ENCODE measurements at places on chromosomes 12 and 14.

DNA sequence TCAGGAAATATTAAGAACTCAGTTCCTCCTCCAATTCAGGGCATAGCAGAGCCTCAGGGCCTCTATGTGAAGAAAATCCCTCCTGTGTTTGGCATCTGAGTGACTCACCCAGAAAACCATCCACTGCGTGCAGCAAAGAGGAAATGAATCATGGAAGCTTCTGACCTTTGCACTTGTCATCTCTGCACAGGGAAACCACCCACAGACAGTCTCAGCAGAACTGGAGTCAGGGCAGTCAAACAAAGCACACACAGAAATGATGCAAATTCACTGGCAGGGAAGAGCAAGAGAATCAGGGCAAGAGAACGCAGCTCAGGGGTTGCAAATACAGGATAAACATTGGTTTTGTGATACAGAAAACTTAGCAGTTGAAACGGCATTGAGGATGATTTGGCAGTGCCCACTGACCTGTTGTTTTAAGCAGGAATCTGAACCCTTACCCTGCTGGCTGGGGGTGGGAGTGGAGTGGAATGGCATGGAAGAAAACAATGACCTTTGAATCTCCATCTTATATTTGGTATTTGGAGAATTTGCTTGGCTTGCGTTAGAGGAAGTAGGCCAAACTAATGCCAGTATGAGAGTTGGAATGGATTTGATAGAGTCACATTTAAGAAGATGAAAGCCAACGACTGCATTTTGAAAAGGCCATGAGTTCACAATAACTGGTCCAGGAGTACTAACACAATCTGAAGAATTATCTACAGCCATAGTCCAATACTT, 53.5 kb downstream of the PHLDA1 start:
- DNase-seq: peak; percentile 43

- no peak for DNase-seq
These were observed 8.2 kb upstream of the ZNF740 start for GRCh38 chr12:53172352-53172751.

DNA sequence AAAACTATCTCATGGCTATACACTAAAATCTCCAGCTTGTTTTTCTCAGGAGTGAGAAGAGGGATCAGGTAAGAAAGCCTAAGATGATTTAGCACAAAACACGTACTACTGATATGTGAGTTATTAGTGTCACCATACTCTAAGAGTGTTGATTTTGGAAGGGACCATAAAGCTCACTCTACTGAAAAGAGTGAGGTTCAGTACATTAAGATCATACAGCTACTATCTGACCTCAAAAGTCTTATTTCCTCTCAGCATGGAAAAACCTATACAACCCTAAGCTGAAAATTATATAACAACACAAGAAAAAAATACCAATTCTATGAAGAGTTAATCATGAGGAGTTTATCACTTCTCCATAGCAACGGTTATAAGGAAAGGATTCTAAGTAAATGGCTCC, 19.5 kb downstream of the SNW1 start:
- DNase-seq: no peak

DNA sequence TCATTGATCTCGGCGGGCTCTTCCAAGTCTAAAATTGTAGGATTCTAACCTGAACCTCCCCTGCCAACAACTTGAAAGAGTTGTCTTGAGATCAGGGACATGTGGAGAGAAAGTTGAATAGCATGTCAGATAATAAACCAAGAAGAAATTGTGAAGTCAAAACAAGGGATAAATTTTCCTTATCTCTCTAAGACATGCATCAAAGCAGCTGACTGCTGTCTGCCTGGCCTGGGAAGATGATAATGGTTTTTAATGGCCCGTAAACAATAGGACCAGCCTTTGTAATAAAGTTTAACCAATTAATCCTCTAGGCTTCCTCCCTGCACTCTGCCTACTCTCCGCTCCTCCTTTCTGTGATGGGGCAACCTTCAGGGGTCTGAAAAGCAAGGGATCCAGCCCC, 67.9 kb downstream of the DPF3 start:
- DNase-seq: no peak

DNA sequence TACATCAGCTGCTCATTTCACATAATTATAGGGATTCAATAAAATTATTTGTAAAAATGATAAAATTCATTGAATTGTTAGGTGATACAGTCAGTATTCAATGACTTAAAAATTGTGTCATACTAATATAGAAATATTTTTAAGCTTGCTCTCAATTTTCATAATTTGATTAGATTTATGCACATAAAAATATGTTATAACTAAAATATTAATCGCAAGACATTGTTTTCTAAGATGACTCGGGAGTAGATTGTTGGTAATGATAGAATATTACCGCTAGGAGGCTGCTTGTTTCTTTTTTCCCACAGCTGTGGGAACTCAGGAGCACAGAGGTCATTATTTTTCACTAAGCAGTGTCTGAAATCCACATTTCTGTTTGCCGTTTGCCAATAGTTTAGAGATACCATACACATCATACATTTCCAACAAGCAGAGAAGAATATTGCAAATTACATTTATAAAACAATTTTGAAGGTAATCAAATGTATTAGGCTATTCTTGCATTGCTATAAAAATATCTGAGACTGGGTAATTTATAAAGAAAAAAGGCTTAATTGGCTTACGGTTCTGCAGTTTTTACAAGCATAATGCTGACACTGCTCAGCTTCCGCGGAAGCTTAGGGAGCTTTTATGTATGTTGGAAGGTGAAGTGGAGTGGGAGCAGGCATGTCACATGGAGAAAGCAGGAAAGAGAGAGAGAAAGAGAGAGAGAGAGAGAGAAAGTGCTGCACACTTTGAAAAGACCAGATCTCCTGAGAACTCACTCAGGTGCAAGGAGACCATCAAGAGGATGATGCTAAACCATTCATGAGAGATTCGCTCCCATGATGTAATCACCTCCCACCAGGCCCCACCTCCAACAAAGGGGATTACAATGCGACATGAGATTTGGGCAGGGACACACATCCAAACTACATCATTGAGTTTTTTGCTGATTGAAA, 9.2 kb downstream of the CD69 start:
- DNase-seq: peak; percentile 63

- no peak for DNase-seq
These were observed 2.6 kb downstream of the IRAK3 start for GRCh38 chr12:66191547-66192126.
